ENCODE measurements at places on chromosomes 11 and 22. TPM values are rescaled to one million over a fixed set of nuclear protein-coding genes. Genes with fewer than 3 reads are reported as not detected.
A peak's percentile ranks its signal among the peaks of the same experiment; 100 is the strongest.

GRCh38 chr22:44158816-44159215 is 21.9 kb upstream of the PARVG start:
- DNase-seq = no peak

Gene MPPED2
- not detected for total RNA-seq

DNA sequence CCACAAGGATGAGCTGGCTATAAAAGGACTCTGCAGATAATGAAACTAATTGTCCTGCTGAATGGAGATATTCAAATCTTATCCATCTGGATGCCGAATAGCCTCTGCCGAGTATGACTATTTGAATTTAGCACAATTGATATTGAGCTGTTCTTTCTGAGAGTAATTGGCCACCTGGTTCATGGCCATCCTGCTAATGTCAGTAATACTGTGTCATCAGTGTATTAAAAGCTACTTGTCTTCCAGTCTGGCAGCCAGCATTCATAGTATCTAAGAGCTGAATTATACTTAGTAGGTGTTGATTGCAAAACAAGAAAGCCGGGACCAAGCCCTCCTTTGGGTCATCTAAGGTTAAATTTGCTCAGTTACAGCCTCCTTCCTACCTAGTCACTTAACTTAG is 310.7 kb upstream of the NCAM1 start:
- no peak for DNase-seq

DNA sequence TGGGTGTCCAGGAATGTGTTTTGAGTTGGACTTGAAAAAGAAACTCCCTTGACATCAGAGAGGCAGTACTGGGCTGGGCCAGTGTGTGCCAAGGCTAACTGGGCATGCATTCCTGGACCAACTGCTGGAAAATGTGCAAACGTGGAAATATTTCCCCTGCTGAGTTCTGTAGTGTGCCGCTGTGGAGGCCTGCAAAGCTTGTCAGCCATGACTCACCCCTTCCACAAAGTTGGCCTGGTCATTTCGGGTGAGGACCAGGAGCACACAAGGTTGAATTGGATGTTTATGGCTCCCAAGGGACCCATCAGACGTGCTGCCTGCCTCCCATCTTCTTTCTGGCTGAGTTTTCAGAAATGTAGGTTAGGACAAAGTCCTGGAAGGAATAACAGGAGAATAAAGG is 513.1 kb downstream of the MIAT start:
- peak; percentile 60 for DNase-seq

- DNase-seq = peak; percentile 15
Observed at GRCh38 chr11:36376009-36376887, 80.2 kb downstream of the PRR5L start.

Gene C11orf21
- total RNA-seq = not detected

- DNase-seq = no peak
Observed at GRCh38 chr11:87954476-87954875, 220.8 kb downstream of the RAB38 start.
